ENCODE measurements at places on chromosomes 7 and 10.

- DNase-seq: no peak
Measured at GRCh38 chr7:40709062-40709964, 574.5 kb downstream of the SUGCT start.

- DNase-seq: no peak
Measured at GRCh38 chr10:72337039-72337629, 17.6 kb downstream of the DNAJB12 start.

- DNase-seq: no peak
Measured at GRCh38 chr7:84136336-84136735, 58.3 kb downstream of the SEMA3A start.

GRCh38 chr10:43822631-43823580 is 174.2 kb upstream of the ZNF32 start:
- no peak for DNase-seq

GRCh38 chr7:2796358-2797352 is 47.5 kb downstream of the GNA12 start:
- no peak for DNase-seq

DNA sequence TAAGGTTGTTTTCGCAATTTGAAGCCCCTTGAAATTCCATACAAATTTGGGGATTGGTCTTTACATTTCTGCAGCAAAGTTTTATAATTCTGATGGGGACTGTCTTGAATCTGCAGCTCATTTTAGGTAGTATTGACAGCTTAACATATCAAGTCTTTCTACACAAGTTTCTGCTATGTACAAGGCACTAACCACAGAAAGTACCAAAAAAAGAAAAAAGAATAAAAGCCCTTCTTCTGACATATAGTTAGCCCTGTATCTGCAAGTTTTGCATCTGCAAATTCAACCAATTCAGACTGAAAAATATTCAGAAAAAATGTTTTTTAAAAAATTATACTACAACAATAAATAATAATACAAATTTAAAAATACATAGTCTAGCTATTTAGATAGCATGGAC is 15.3 kb downstream of the POT1 start:
- DNase-seq: no peak

- peak; percentile 3 for DNase-seq
Measured at GRCh38 chr7:19405541-19405940, 260.3 kb upstream of the FERD3L start.

DNA sequence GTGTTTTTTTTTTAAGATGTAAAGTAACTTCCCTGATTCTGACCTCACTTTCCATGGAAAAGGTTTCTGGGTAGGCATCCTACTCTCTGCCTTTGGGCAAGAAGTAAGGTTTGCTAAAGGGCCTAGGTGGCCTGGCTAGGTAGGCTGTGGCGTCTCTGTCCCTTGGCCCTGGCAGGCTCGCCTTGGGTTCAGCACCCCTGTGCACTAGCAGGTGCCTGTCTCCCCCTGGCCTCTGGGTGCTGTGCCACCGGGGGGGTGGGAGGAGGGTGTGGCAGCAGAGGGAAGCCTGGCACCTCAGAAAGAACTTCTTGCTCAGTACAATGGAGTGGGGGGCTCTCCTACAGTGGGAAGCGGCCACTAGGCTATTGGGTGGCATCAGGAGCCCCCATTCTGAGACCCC is 14.0 kb downstream of the TECPR1 start:
- DNase-seq: no peak

DNA sequence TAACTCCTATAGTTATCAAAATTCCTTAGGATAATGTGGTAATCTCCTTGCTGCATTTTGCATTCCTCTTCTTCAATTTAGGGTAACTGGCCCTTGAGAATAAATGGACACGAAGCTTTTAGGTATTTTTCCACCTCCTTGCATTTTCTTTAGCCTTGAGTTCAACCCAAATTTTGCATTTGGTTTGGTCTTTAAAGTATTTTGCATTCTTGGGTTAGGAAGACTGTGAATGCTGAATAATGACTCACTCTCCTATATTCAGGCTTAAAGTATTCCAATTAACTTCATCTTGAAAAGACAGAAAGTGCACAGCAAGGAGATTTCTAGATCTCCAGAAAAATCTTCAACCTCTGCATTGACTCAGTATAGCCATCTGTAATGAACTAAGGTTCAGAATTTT is 47.3 kb downstream of the TFPI2 start:
- DNase-seq: peak; percentile 0

GRCh38 chr10:71270301-71271220 is 48.5 kb upstream of the SLC29A3 start:
- no peak for DNase-seq
